ENCODE measurements at places on chromosomes 2 and 18.

GRCh38 chr2:47867205-47867604 is 39.1 kb downstream of the FBXO11 start:
- DNase-seq = no peak

GRCh38 chr2:26655611-26656195 is 14.5 kb upstream of the CIB4 start:
- no peak for DNase-seq

GRCh38 chr2:5173876-5174535 is 518.2 kb upstream of the SOX11 start:
- DNase-seq = no peak

DNA sequence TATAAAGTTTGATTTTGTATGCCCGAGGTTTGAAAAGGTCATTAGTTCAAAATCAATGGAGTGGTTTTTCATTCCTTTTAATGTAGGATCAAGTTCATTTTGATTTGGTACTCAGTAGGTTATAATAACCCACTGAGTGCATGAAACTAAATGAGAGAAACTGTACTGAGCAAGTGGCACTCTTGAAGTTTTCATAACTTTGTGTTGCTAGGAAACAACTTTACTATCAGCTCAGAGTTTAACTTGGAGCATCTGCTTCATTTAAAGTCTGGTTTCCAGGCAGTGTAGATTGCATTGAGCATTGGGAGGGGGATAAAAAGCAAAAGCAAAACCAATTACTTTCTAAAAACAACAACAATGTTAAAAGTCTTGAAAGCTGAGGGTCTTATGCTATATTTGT is 1361.6 kb upstream of the CHAC2 start:
- DNase-seq = no peak
